IMR-90 (cell line): ENCODE measurements at places on chromosomes 12 and 14.

- no peak for DNase-seq
Observed at GRCh38 chr12:74499192-74499591, 38.4 kb upstream of the ATXN7L3B start.

- no peak for DNase-seq
Observed at GRCh38 chr14:34171431-34172172, 220.7 kb upstream of the EGLN3 start.

- DNase-seq: no peak
Observed at GRCh38 chr12:117344716-117345115, 16.7 kb downstream of the NOS1 start.

DNA sequence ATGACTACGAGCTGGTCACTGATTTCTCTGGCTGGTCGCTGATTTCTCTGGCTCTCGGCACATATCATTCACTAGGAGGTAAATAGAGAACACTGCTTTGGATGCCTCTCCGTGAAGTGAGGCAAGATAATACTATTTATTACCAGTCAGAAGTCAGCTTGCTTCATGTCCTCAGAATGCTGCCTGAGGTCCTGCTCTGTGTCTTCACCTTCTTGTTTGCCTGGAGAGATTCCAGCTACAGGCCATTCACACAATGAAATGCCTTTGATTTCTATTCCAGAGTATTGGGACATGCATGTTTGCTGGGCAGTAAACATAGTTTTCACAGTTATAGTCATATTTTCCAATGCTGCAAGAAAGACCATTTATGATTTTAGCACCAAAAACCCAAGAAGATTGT lies 106.7 kb downstream of the AEBP2 start:
- DNase-seq: no peak

GRCh38 chr12:128079-128478 lies 61.5 kb downstream of the IQSEC3 start:
- no peak for DNase-seq

DNA sequence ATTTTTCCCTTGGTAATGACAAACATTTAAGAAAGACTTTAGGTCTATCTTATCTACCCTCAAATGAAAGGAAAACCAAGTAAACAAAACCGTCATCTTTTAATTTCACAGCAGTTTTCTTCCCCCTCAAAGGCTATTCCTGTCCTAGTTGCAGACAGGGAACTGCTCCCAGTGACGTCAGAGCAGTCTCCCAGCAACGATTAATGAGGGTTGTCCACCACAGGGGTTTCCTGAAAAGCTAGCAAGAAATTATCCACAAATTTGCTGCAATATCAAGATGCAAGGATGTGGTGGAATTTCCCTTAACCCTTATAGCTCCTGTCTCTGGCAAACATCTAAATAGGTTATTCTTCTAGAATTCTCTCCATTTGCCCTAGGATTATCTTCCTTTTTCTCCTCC lies 89.1 kb upstream of the STAC3 start:
- peak; percentile 87 for DNase-seq

GRCh38 chr14:59739794-59740193 lies 130.8 kb downstream of the RTN1 start:
- DNase-seq: no peak

DNA sequence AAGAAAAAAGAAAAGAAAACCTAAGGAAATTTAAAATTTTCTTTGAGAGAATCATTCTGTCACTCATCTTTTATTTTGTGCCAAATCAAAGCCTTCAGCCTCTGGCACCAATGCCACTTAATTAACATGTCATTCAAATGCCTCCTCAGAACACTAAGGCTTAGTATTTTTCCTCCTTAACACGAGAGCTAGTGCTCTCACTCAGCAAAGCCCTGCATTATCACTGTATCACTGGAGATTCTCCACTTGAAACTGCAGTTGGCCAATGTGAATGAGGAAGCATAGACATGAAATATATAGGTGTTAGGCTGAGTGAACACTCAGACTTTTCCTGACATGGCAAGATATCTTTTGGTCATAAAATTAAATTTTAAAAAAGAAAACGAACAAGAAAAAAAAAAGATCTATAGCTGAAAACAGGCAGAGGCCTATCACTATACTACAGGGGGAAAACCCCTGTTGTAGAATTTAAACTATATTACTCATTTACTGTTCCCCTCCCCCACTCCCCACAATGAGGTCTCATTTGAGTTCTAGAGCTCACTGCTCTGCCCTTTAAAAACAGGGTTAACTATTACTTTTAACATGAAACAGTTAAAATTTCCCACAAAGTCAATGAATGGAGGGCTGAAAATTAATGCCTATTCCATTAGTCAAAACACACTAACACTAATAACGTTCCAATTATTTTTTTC lies 5.1 kb downstream of the MBIP start:
- no peak for DNase-seq

- no peak for DNase-seq
Observed at GRCh38 chr14:93536945-93537344, 106.2 kb downstream of the UNC79 start.

DNA sequence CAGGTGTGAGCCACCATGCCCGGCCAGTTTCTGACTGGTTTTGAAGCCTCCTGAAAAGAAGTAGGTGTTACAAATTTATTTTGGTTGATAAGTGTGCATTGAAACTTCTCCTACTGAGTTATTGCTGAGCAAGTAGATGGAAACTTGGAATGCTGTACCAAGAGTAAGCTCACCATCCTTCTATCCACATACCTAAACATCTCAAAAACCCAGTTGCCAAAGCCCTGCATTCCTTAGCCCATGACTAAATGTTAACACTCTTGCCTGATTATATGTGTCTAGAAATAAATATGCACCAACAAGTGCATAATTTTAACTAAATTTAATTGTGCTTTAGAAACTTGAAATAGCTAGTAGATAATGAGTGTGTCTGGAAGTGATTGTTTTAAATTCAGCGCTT lies 357.8 kb downstream of the DUSP6 start:
- DNase-seq: peak; percentile 18

- no peak for DNase-seq
Observed at GRCh38 chr12:109228664-109229063, 80.4 kb downstream of the FOXN4 start.

- DNase-seq: no peak
Observed at GRCh38 chr14:106055289-106055688, 528.9 kb downstream of the TMEM121 start.

GRCh38 chr12:42130672-42131402 lies 13.8 kb downstream of the GXYLT1 start:
- DNase-seq: peak; percentile 64
